ENCODE measurements at places on chromosomes 3 and 15. TPM values are rescaled to one million over a fixed set of nuclear protein-coding genes. Genes with fewer than 3 reads are reported as not detected.

DNA sequence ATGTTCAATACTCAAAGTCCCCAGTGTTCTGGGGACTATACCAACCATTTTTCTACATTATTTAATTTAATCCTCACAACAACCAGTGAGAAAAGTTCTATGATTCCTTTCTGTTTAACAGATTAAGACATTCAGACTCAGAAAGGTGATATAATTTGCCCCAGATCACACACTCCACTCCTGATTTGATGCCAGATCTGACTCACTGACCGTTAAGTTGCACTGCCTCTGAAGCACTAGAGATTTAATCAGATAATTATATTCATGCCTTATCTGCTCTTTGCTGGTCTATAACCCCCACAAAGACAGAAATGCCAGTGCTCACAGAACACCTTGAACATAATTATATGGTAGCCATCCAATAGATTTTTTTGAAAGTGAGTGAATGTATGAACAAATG lies 501.0 kb downstream of the IGSF11 start:
- H3K4me1 ChIP-seq = no peaks in the 10 kb centered on the region
- H3K27ac ChIP-seq = no peak overlapping the region
- no peaks in the 10 kb centered on the region for H3K36me3 ChIP-seq
- no peak for DNase-seq
- H3K4me3 ChIP-seq = no peak overlapping the region
- no peaks in the 10 kb centered on the region for H3K27me3 ChIP-seq

GRCh38 chr3:138941259-138941885 lies 5.6 kb downstream of the FOXL2 start:
- peaks cover 63% of the 10 kb centered on the region for H3K4me1 ChIP-seq
- no peaks in the 10 kb centered on the region for H3K36me3 ChIP-seq
- H3K4me3 ChIP-seq = no peak overlapping the region
- peaks cover 100% of the 10 kb centered on the region for H3K27me3 ChIP-seq
- H3K27ac ChIP-seq = no peak overlapping the region
- no peak for DNase-seq

DNA sequence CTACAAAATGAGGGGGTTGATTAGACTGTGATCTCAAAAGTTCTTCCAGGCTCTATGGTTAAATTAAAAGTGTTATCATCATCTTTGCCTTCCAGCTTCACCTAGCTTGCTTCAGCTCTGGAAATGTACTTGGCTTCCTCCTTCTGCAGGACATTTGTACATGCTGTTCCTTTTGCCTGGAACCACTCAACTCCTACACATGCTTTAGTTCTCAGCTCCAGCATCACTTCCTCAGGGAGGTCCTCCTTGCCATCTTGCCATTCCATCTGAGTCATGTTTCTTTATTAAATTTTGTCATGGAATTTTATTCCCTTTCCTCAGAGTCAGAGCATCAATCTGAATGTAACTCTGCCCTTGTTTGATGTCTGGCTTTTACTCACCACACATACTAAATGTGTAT lies 158.6 kb upstream of the FEZF2 start:
- DNase-seq = no peak
- H3K4me3 ChIP-seq = no peak overlapping the region
- no peaks in the 10 kb centered on the region for H3K36me3 ChIP-seq
- no peak overlapping the region for H3K27ac ChIP-seq

DNA sequence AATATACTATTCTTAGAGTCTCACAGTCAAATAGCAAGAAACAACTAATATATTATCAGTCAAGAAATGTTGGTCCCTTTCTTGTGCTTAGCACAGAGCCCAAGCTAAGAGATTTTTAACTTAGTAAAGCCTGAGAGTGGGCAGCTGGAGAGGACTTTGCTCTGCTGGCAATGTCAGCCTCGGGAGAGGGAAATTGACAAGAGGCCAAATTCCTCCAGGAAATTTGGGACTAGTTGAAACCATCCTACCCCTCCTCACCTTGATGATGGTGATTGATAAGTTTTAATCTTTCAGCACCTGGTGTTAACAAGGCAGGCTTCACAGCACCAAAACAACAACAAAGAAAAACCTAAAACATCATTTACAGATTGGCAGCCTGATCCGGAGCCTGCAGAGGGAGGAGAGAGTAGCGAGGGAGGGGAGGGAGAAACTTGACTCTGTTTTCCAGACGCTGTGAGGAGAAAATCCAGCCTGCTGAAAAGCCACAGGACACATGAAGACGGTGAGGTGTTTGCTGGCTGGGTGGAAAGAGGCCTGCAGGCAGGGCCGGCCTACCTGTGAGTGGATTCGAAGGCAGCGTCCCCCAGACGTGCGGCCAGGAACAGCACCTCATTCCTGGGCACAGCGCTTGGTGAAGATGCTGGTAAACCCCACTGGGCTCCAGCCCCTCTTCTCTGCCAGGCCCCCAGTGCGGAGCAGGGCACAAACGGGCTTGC lies 150.9 kb downstream of the LRRC28 start:
- no peaks in the 10 kb centered on the region for H3K27me3 ChIP-seq
- no peaks in the 10 kb centered on the region for H3K36me3 ChIP-seq
- peaks cover 12% of the 10 kb centered on the region for H3K4me1 ChIP-seq
- no peak overlapping the region for H3K4me3 ChIP-seq
- no peak overlapping the region for H3K27ac ChIP-seq

DNA sequence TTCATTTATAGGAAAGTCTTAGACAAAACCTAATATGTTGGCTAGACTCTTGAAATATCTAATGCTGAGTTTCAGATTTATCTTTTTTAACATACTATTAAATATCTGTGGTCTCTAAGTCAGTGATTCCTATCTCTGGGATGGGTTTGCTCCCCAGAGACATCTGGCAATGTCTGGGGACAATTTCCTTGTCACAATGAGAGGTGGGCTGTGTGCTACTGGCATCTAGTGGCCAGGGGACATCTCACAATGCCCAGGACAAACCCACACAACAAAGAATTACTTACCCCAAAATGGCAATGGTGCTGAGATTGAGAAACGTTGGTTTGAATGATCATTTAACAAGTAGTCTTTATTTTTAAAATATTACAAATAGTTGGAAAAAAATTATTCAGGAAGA lies 602.1 kb downstream of the MAGI1 start:
- no peaks in the 10 kb centered on the region for H3K27me3 ChIP-seq
- no peak overlapping the region for H3K4me3 ChIP-seq
- no peak overlapping the region for H3K27ac ChIP-seq
- DNase-seq = no peak

GRCh38 chr3:42057561-42058211 lies 33.5 kb upstream of the TRAK1 start:
- no peaks in the 10 kb centered on the region for H3K36me3 ChIP-seq
- DNase-seq = no peak
- H3K27ac ChIP-seq = peak overlapping the region; percentile 26
- H3K27me3 ChIP-seq = no peaks in the 10 kb centered on the region
- no peak overlapping the region for H3K4me3 ChIP-seq

DNA sequence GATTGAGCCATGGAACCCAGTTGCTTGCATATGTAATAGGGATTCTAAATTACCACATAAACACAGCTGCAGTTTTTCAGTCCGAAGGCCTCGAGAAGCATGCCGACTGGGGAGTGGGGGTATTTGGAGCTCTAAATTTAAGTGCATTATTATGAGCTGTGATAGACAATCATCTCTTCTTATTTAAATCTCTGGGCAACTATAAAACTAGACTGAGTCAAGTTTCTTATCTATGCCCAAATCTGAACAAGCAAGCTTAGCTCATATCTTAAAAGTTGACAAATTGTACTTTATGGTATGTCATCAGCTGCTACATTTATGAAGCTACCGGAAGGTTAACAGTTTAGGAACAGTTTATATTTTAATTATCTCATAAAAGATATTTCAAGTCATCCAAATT lies 19.5 kb upstream of the THRB start:
- no peak for DNase-seq
- H3K27me3 ChIP-seq = no peaks in the 10 kb centered on the region
- no peak overlapping the region for H3K4me3 ChIP-seq
- H3K27ac ChIP-seq = no peak overlapping the region
- H3K4me1 ChIP-seq = no peaks in the 10 kb centered on the region
- H3K36me3 ChIP-seq = no peaks in the 10 kb centered on the region

- H3K4me3 ChIP-seq = no peak overlapping the region
- H3K4me1 ChIP-seq = no peaks in the 10 kb centered on the region
- H3K27ac ChIP-seq = no peak overlapping the region
- DNase-seq = no peak
Measured at GRCh38 chr3:161894657-161895056, 398.0 kb downstream of the OTOL1 start.

DNA sequence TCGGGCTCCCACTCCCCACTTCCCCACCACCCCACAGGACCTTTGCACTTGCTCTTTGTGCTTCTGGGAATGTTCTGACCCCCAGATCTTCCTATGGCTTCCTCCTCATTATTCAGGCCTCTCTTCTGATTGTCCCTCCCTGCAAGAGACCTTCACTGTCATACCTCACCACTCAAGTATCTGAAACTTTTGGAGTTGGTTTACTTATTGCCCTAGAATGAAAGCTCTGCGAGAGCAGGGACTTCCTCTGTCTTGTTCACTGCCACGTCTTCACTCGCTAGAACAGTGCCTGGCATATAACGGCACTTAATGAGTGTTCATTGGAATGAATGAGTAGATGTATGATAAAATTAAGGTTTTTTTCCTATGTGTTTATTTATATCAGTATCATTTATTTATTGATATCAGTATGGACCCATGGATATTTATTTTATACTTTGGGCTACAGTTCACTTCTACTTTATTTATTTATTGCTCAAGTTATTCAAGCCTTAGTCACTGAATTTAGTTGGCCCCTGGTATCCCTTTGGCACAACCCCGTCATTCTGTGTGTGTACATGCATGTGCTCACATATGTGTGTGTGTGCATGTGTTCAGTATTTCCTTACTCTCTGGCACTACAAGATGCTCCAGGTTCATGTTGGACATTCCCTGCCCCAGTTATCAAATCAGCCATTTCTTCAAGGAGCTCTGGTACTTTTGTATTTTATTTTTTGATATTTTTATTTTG lies 197.6 kb downstream of the THSD4 start:
- no peaks in the 10 kb centered on the region for H3K36me3 ChIP-seq
- no peaks in the 10 kb centered on the region for H3K27me3 ChIP-seq
- H3K27ac ChIP-seq = no peak overlapping the region
- H3K4me1 ChIP-seq = peaks cover 8% of the 10 kb centered on the region

Gene SLC2A2
- total RNA-seq = not detected

Gene PATL2
- 2.8 TPM for total RNA-seq

Gene DCLK3
- total RNA-seq = 0.19 TPM

Gene SPINK8
- not detected for total RNA-seq

Gene AP3B2
- total RNA-seq = not detected

Gene PTPRG
- 31.9 TPM for total RNA-seq

Gene THAP10
- 4.4 TPM for total RNA-seq
